Left hindlimb (tissue), 1 donor: ENCODE measurements at places on chromosomes 4 and X.

GRCh38 chr4:108917255-108917654 is 154.4 kb upstream of the ETNPPL start:
- no peak for DNase-seq

DNA sequence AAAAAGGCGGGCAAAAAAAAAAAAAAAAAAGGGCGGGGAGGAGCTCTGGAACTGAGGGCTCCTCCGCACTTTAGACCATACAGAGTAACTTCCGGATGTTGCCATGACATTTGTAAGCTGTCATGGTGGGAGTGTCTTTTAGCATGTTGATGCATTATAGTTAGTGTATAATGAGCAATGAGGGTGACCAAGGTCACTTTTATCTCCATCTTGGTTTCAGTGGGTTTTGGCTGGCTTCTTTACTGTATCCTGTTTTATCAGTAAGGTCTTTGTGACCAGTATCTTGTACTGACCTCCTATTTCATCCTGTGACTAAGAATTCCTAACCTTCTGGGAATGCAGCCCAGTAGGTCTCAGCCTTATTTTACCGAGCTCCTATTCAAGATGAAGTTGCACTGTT is 193.4 kb downstream of the UGT8 start:
- DNase-seq: no peak

GRCh38 chrX:131792789-131793462 is 230.2 kb upstream of the STK26 start:
- no peak for DNase-seq

DNA sequence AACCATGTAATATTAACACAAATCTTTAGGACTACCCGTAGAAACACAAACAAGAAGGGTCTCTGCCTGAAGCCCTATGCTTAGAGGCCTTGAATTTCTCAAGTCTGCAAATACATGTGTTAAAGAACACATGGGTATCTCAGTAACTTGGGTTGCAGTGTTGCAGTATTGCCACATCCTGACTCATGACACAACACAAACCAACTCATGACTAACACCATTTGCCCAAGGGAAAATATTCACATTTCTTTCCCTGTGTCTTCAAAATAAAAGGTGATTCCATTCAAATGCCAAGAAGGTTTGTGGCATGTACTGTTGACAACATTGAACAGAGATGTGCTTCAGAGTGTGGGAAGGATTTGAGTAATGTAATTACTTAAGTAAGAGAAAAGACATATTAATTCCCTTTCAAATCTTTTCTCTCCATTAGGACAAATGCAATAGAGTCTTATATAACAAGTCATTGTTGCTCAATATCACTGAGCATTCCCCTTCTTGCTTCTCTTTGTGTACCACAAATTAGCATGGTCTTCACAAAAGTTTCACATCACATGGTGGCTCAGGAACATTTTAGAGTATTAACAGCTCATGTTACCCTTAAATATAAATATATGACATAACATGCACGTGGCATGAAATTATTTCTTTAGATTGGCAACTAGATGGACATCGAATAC is 487.1 kb downstream of the STPG2 start:
- DNase-seq: no peak

DNA sequence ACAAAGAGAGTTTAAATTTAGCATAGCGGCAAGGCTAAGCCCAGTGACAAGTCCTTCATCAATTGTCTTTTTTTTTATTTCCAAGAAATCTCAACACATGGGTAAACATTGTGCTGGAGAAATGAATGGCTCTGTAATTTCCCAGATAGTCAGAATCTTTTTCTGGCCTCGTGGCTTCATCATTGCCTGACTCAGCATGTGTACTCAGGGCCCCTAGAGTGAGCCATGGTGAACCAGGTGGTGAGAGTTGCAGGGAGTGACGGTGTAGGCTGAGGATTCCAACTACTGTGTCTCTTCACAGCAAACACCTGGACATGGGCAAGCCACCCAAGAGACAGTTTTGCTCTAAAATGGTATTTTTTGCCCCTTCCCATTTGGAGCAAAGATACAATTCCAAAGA is 43.1 kb upstream of the UCP1 start:
- DNase-seq: no peak

GRCh38 chr4:145179281-145179860 is 1.0 kb downstream of the OTUD4 start:
- DNase-seq: peak; percentile 84

- no peak for DNase-seq
Observed at GRCh38 chr4:59759082-59759825, 1440.9 kb upstream of the ADGRL3 start.

GRCh38 chrX:56805399-56805798 is 76.4 kb downstream of the NBDY start:
- DNase-seq: no peak

- DNase-seq: peak; percentile 40
Observed at GRCh38 chrX:149060921-149061320, 444.2 kb downstream of the IDS start.

GRCh38 chr4:189162073-189162789 is 778.4 kb upstream of the FRG1 start:
- no peak for DNase-seq

GRCh38 chrX:153327561-153327960 is 6.0 kb upstream of the PNMA6F start:
- DNase-seq: no peak

- DNase-seq: no peak
Observed at GRCh38 chr4:79848329-79848728, 224.7 kb downstream of the ANTXR2 start.

GRCh38 chr4:71663780-71664179 is 120.1 kb downstream of the GC start:
- DNase-seq: no peak

- no peak for DNase-seq
Observed at GRCh38 chr4:74671080-74671698, 123.1 kb downstream of the BTC start.

DNA sequence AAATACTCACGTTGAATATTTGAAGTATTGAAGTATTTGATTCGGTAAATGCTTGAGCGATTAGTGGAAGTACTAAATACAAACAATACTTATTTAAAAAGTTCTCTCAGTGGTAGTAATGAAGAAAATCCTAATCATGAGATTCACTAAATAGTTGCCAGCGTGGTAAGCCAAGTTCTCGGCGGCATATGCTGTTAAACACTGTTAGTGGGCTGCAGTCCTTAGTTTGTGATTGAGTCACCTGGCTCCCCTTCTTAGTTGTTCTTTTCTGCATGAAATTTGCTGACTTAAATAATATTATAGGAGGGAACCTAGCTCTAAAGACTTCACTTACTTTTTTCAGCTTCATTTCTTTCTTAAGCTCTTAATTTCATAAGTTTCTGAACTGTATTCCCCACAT is 51.4 kb downstream of the STIM2 start:
- no peak for DNase-seq

GRCh38 chr4:185101354-185101890 is 41.6 kb upstream of the SLC25A4 start:
- no peak for DNase-seq

DNA sequence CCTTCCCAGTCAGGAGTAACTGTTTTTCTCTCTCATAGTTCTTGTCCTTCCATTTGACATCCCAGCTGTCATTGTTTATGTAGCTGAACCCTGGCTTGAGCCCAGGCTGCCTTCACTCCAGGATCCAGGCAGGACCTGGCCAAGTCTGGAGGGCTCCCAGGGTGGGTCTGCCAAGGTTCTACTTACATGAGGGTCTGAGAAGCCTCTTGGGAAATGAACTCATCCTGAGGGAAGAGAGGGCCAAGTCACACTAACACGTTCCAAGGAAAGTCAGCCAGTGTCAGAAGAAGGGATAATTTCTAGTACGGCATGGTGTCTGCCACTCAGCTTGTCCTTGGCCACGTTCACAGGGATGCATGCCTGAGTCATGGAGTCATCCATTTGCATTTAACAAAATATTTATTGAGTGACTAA is 54.8 kb upstream of the SRD5A3 start:
- DNase-seq: no peak

DNA sequence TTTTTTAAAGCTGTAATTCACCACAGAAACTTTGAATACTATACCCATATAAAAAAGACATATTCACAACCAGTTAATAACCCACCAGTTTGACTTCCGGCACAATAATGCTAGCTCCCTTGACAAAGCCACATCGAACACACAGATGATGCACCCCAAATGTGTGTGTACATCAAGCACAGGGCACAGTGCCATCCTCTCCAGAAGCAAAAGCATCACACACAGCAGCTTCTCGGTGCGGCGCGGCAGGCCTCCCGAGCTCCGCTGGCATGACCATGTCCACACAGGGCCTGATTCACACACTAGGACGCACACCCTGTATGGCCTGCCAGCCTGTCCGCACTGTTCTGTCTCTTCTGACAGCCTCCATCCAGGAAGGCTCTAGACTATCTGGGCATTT is 88.0 kb downstream of the LEF1 start:
- DNase-seq: no peak

- DNase-seq: no peak
Observed at GRCh38 chr4:119971431-119972084, 95.1 kb downstream of the MAD2L1 start.

GRCh38 chr4:79408063-79408462 is at the start of gene GK2:
Gene GK2 (minus strand): TSS chr4:79408228. CDS start chr4:79408200, 28 bp downstream.
- DNase-seq: no peak

DNA sequence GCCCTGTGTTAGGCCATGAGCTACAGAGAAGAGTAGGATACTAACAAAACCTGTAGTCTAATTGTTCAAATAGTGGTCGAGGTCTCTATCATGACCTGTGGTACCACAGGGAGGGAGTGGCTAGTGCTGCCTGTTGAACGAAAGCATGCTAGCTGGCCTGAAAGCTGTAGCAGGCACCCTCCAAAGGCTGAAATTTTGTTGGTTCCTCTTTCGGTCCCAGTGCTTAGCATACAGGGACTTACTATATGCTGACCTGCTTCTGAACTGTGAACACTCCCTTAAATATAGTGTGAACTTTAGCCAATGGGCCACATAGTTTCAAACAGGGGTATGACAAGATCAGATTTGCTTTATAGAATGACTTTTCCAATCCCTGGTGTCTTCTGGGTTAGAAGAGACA is 113.4 kb downstream of the PJA1 start:
- no peak for DNase-seq

GRCh38 chr4:786074-786741 is 39.7 kb downstream of the CPLX1 start:
- DNase-seq: no peak

GRCh38 chrX:77277911-77278310 is 169.3 kb upstream of the FGF16 start:
- DNase-seq: no peak

DNA sequence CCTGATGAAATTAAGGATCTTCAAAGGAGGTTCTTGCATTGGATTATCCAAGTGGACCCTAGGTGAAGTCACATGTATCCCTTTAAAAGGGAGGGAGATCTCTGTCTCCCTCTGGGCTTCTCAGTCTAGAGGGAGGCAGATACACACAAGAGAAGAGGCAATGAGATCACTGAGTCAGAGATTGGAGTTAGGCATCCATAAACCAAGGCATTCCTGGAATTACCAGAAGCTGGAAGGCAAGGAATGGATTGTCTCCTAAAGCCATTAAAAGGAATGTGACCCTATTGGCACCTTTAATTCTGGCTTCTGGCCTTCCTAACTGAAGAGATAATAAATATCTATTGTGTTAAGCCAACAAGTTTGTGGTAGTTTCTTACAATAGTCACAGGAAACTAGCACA is 383.2 kb downstream of the PACRGL start:
- no peak for DNase-seq

- DNase-seq: peak; percentile 15
Observed at GRCh38 chr4:1821679-1822567, 28.8 kb downstream of the FGFR3 start.

- DNase-seq: no peak
Observed at GRCh38 chrX:24333371-24333770, 19.5 kb upstream of the SUPT20HL2 start.

- DNase-seq: no peak
Observed at GRCh38 chrX:47958761-47959342, 44.9 kb downstream of the ZNF182 start.

DNA sequence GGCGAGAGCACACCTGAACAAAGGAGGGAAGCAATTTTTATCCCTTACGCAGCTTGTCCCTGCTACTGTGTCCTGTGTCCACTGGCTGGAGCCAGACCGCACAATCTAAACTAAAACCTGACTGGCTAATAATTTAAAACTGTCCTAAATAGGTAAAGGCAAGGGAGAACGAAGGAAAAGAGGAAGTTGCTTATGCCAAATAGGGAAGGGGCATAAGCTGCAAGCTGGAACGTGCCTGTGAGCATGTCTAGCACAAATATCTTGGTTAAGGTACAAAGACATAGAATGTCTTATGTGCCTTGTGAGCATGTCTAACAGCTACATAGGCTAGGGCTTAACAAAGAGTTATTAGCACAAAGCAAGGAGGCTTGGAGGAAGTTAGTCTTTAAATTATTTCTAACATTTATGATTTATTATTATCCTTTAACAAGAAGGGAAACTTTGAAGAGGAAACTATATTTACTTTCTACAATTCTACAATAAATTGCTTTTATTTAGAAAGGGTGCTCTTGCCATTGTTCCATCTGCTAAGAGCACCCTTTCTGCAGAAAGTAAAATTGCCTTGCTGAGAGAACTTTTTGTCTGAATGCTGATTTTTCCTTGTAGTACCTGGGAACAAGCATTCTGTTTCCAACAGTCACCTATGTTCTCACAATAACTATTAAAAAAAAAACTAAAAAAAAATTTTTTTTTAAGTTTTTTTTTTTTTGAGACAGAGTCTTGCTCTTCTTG is 80.6 kb upstream of the CBR4 start:
- no peak for DNase-seq

GRCh38 chr4:84582988-84583875 is at the start of gene CDS1:
Gene CDS1 (plus strand): TSS chr4:84583127. CDS start chr4:84583402, 275 bp downstream.
- peak; percentile 30 for DNase-seq

- DNase-seq: no peak
Observed at GRCh38 chrX:40060356-40060845, 37.4 kb downstream of the BCOR start.

DNA sequence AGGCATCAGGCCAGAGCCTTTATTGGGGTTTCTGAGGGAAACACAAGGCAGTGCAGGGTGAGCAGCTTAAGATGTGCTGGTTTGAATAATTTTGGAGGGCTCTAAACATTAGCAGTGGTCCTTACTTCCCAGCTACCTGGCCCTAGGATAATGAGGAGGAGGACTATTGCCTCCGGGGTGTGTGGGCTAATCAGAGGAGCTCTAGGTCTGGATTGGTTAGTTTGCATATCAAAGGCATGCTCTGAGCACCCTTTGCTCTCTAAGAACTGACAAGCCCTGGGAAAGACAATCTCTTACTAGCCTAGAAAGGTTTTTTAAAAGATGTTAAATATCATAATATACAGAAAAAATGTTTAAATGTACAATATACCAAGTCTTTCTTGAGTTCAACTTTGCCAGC is 58.4 kb downstream of the RXFP1 start:
- no peak for DNase-seq

GRCh38 chr4:10072420-10073017 is 44.1 kb downstream of the WDR1 start:
- no peak for DNase-seq

- DNase-seq: no peak
Observed at GRCh38 chrX:154486052-154486395, 391 bp downstream of the UBL4A start.
